ENCODE measurements at places on chromosomes 6 and 20.

GRCh38 chr20:56004007-56004406 is 1.3 kb downstream of the CBLN4 start:
- DNase-seq = no peak

DNA sequence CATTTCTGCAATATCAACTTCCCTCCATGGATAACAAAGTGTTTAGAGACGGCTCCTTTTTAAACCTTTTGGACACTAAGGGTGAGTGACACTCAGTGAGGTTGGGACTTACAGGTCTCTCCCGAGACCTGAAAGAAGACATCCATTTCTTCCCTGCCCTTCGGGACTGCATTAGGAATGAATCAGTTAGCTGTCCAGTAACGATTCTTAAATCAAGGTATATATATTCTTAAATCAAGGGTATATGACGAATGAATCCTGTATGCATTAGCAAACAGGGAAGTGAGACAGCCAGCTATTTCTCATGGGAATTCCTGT is 52.9 kb downstream of the EDN1 start:
- no peak for DNase-seq

- DNase-seq = no peak
Measured at GRCh38 chr6:3678946-3679345, 72.6 kb downstream of the PXDC1 start.

DNA sequence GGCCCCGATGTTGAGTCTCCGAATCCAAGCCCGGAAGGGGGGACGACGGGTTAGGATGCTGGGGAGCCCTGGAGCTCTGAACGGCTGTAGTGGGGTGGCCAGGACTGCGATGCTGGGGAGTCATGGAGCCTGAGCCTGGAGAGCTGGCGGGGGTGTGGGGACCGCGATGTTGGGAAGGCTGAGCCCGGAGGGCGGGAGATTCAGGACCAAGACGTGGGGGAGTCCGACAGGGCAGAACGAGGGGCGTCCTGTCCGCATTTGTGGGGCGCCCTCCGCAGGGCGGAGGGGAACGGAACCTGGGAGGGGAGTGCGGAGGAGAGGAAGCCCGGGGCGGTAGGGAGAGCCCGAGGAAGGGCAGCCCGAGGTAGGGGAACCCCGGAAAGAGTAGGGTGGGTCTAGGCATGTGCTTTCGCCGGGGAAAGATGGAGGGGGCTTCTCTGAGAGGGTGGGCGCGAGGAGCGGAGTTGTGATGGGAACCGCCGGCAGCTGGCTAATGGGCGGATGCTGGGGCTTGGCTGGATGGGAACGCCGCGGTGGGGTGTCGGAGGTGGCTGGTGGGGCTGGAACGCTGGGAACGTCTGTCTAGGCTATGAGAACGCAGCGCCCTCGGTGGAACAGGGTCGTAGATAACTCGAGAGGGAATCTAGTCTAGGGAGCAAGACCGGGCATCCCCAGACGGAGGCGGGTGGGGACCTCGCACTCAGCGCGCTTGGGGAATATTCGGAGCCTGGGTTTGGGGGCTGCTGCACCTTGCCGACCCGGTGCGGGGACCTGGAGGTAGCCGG is 684 bp downstream of the PAQR8 start:
- DNase-seq = peak; percentile 50

- no peak for DNase-seq
Measured at GRCh38 chr6:119259027-119259426, 90.5 kb downstream of the MAN1A1 start.

GRCh38 chr6:138431256-138432062 is 27.4 kb downstream of the HEBP2 start:
- no peak for DNase-seq

Data from activated naive CD4-positive, alpha-beta T cell treated with anti-CD3 and anti-CD28 coated beads, Interleukin-2, amount 50 U/mL, for 16 hours (primary cell).